ENCODE measurements at places on chromosomes 1 and 21. TPM values are rescaled to one million over a fixed set of nuclear protein-coding genes. Genes with fewer than 3 reads are reported as not detected.

The SPRR2G gene
- not detected for total RNA-seq

The CSTB gene
- 67.4 TPM for total RNA-seq

The TRIM17 gene
- 1.8 TPM for total RNA-seq

The ZNF683 gene
- 0.34 TPM for total RNA-seq

The OR6N1 gene
- total RNA-seq, result not detected

The TCHHL1 gene
- not detected for total RNA-seq

The CNN3 gene
- 3.1 TPM for total RNA-seq

The SLC2A5 gene
- 0.39 TPM for total RNA-seq

The NPPB gene
- not detected for total RNA-seq

The S100A9 gene
- total RNA-seq, result 3.9 TPM

The KIRREL1 gene
- total RNA-seq, result not detected

The TMEM79 gene
- 8.5 TPM for total RNA-seq

The TTC39A gene
- total RNA-seq, result not detected

The MEAF6 gene
- 54.9 TPM for total RNA-seq

The KCNJ9 gene
- not detected for total RNA-seq

The PDC gene
- total RNA-seq, result not detected

The TPTE gene
- not detected for total RNA-seq

The HFM1 gene
- total RNA-seq, result not detected

The GNAT2 gene
- total RNA-seq, result 0.15 TPM

The CFAP141 gene
- total RNA-seq, result not detected

The ZBTB18 gene
- total RNA-seq, result 10.2 TPM

The CLCA4 gene
- total RNA-seq, result not detected

The EFHD2 gene
- 149 TPM for total RNA-seq

The NBPF6 gene
- 0.39 TPM for total RNA-seq

The SMCP gene
- total RNA-seq, result not detected

The GIPC2 gene
- total RNA-seq, result 0.07 TPM

The NT5C1A gene
- total RNA-seq, result 1.1 TPM

The CDC42SE1 gene
- total RNA-seq, result 379 TPM

The MANEAL gene
- 3.7 TPM for total RNA-seq

The PLEKHN1 gene
- total RNA-seq, result 2.4 TPM

The REG4 gene
- 1.0 TPM for total RNA-seq

The TRIM58 gene
- total RNA-seq, result 0.61 TPM

The PTPRF gene
- 0.68 TPM for total RNA-seq

The RHOU gene
- 8.8 TPM for total RNA-seq

The UQCRH gene
- 261 TPM for total RNA-seq

The CD53 gene
- 581 TPM for total RNA-seq

The KRTAP21-3 gene
- not detected for total RNA-seq

The DCDC2B gene
- total RNA-seq, result not detected

The FAAH gene
- 4.1 TPM for total RNA-seq

The CACNA1S gene
- total RNA-seq, result not detected

The IRF6 gene
- 0.15 TPM for total RNA-seq

The CHTOP gene
- 105 TPM for total RNA-seq

The PSMG1 gene
- total RNA-seq, result 66.1 TPM

The APOBEC4 gene
- not detected for total RNA-seq

The NHLH1 gene
- total RNA-seq, result 0.93 TPM

The RIMS3 gene
- total RNA-seq, result 3.7 TPM

The C1orf116 gene
- not detected for total RNA-seq

The HHAT gene
- 0.98 TPM for total RNA-seq

The C1orf198 gene
- total RNA-seq, result 3.2 TPM

The CFHR2 gene
- not detected for total RNA-seq

The ERICH3 gene
- not detected for total RNA-seq

The SV2A gene
- 21.9 TPM for total RNA-seq

Measured in T-helper 1 cell treated with Interleukin-12 subunit alpha and Interleukin-12 subunit beta and Interleukin-4 antibody, amounts not matched to agents 30 ng/mL and 1 ng/mL, for 36 hours (primary cell).